ENCODE measurements at places on chromosomes 3 and 15.
A peak's percentile ranks its signal among the peaks of the same experiment; 100 is the strongest.

DNA sequence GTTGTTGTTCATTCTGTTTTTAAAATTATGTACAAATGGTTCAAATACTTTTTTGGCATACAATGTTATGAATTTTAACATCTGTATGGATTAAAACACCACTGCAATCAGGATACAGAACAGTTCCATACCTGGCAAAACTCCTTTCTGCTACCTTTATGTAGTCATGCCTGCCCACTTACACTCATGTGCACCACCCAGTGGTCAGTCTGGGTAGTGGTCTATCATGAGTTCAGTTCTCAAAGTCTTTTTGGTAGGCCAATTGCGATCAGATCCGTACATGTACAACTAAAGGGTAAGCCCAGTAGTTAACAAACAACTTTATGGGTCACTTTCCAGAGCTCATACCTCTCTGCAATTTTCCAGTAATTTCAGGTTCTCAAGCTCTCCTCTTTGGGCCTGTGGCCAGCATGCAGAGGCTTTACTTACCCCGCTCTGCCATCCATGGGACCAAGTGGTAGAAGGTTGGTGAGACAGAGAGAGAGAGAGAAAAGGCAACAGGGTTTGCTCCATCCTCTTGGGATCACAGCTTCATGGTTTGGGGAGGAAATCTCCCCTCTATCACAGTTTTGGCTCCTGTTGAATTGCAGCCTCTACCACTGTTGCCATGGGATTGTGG lies 63.9 kb upstream of the FAM98B start:
- peak; percentile 59 for DNase-seq

- DNase-seq = no peak
Observed at GRCh38 chr3:172096881-172097420, 57.6 kb downstream of the FNDC3B start.

DNA sequence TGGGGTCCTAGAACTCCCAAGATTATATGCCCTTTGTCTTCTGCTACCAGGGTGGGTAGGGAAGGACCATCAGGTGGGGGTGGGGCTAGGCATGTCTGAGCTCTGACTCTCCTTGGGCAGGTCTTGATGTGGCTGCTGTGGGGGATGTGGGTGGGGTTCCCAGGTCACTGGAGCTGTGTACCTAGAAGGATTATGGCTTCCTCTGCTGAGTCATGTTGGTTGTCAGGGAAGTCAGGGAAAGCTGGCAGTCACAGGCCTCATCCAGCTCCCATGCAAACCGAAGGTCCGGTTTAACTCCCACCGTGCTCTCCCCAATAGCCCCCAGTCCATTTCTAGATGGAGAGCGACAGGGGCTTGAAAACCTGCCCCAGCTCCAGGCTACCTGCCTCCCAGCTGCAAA lies 35.2 kb downstream of the EID1 start:
- no peak for DNase-seq

DNA sequence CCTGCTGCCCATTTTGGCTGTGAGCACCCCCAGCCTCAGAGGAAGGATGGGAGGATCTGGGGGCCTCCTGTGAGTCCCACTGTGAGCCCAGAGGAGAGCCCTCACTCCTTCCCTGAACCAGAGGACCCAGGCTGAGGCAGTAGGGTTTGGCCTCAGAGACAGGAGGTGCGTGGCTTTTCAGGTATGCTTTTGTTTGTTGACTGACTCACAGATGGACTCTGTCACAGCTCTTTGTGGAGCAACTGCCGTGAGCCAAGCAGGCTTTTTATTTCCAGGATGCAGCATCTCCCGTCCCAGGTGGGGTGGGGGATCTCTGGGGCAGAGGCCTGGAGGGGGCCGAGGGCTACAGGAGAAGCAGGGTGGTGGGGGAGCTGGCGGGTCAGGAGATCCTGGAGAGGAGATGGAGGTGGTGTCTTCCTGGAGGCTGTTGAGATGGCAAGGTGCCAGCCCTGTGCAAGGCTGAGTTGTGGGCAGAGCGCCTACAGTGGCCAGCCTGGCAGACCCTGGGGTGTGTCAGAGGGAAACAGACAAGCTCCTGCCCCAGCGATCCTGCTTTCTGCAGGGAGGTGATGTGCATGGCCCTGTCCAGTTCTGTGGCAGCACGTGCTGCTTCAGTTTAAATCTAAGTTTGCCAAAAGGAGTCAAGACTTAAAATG lies 24.0 kb downstream of the PLXNA1 start:
- DNase-seq = no peak

DNA sequence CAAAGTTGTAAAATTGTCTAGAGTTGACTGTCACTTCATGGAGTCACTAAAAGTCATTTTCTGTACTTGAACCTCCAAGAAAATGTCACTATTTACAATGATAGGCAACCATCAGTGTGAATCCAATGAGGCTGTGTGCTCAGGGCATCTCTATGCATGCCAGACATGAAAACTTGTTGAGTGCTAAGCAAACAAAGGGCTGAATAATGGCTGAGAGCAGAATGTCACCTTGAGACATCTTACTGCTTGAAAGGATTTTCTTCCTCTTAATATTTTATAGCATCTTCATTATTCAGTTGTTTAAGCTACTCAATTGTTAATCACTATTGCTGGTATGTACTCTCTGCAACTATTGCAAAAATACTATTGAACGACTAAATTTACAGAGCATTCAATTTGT lies 184.7 kb downstream of the PLCH1 start:
- no peak for DNase-seq

- no peak for DNase-seq
Observed at GRCh38 chr3:149977386-149977785, 6.7 kb upstream of the PFN2 start.

- DNase-seq = no peak
Observed at GRCh38 chr3:160061525-160061924, 72.9 kb downstream of the IL12A start.

- no peak for DNase-seq
Observed at GRCh38 chr3:31573036-31573779, 40.5 kb downstream of the STT3B start.

GRCh38 chr3:193452338-193452737 lies 73.8 kb upstream of the ATP13A5 start:
- DNase-seq = no peak

DNA sequence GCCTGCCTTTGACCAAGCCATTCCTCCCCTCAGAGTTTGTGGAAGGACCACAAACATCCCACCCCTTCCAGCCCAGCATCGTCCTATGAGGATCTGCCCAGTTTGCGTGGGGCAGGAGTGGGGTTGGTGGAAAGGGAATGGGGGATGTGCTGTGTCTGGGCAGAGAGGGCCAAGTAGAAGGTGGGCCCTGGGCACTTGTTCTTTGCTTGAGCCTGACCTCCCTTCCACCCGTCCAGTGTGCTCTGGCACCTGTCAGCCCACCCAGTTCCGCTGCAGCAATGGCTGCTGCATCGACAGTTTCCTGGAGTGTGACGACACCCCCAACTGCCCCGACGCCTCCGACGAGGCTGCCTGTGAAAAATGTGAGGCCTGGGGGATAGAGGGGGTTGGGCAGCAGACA lies 10.3 kb downstream of the SPINT1 start:
- DNase-seq = no peak

GRCh38 chr3:50381383-50381782 lies 22.1 kb upstream of the TMEM115 start:
- DNase-seq = no peak

GRCh38 chr15:42154212-42154941 lies 2.1 kb downstream of the PLA2G4F start:
- DNase-seq = no peak

- no peak for DNase-seq
Observed at GRCh38 chr3:172209333-172210321, 170.2 kb downstream of the FNDC3B start.

- no peak for DNase-seq
Observed at GRCh38 chr15:60009124-60009960, 5.2 kb downstream of the FOXB1 start.

GRCh38 chr3:23455775-23456174 lies 252.6 kb downstream of the UBE2E2 start:
- DNase-seq = no peak

- DNase-seq = no peak
Observed at GRCh38 chr15:79743032-79743431, 153.8 kb downstream of the MTHFS start.

- no peak for DNase-seq
Observed at GRCh38 chr3:1082108-1082507, 10.7 kb upstream of the CNTN6 start.

DNA sequence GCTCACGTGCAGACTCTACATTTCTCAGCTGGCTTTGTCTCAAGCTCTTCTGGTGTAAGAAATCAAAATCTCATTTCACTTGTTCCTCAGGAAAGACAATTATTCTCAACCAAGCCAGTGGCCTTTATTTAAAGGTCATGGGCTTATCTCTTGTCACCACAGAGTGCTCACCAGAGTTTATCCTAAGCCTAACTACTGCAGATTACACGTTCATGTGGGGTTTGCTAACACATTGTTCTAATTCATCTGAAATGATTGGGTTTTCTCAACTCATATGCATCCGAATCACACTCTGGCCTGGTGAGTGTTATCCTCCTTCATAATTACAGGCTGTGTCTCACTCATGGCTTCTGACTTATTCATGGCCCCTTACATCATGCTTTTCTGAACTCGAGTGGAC lies 83.3 kb upstream of the TSC22D2 start:
- no peak for DNase-seq

DNA sequence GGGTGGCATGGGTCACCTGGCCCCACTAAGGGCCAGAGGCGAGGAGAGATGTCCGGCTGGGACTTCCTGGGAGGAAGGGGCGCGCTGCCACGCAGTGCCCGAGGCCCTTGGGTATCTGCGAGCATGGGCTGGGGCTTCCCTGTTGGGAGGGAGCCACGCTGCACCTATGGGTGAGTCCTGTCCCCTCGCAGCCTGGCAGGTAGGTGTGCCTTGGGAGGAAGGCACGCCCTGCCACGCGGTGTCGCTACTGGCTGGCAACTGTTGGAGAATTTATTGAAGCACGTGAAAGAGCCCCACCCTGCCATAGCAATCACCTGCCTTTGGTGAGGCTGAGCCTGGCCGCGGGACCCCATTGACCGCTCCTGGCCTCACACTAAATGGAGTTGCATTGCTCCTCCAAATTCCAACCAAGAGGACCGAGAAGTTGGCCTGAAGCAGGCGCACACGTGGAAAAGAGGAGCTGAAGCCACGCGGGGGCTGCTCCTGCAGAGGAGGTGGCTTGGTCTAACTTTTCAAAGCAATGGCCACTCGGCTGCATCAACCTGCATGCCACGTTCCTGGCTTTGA lies 134.2 kb downstream of the TJP1 start:
- DNase-seq = no peak

- peak; percentile 74 for DNase-seq
Observed at GRCh38 chr15:55279746-55280351, 9.8 kb downstream of the RAB27A start.

DNA sequence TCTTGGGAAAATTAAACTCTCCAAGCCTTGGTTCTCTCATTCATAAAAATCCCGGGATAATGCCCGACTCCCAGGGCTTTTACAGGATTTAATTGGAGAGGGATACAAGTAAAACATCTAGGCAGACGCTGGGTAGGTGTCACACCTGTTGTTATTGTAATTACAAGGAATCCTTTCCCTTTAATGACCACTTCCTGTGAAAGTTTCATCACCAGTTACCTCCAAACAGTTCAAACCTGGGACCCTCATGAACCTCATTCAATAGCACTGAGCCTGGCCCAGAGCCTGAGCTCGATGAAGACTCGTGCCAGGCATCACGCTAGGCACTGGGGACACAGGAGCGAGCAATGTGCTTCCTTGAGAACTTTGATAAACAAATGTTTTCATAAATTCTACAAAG lies 2.1 kb upstream of the RYK start:
- no peak for DNase-seq

DNA sequence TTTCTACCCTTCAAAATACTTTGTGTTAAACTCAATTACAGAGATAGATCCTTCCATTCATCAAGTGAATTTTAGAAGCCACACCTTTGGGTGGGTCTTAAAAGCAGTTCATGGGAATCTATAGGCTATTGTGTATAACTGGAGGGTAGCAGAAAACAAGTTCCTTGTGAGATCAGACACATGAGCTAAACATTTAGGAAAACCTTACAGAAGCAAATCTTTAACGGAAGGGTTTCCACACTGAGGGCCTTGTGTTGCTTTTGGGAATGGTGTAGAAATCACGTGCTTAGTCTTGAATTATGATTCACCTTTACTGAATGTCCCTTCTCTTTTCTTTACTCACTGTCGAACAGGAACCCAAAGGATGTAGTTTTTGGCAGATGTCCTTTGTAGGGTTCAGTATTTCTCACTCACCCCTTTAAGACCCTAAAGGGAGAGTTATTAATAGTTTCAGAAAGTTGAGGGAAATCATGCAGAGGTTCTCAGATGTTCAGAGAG lies 257.3 kb upstream of the CTDSPL start:
- no peak for DNase-seq

- no peak for DNase-seq
Observed at GRCh38 chr15:37133602-37134001, 33.3 kb upstream of the MEIS2 start.

DNA sequence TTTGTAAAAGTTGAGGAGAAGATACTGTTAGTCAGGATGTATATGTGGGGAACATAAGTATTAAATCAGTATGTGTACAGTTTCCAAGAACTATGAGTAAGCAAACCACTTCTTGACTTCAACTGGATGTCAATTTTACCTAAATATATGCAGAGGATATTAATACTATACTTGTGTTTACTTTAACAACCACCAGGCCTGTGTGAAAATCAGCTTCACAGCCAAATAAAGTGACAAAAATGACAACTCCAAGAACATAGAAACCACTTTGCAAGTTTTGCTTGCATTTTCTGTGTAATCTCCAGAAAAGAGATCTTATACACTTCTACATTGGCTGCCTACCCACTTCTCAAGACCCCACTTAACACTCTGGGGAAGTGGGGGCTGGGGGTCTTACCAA lies 293.3 kb upstream of the RORA start:
- DNase-seq = no peak

DNA sequence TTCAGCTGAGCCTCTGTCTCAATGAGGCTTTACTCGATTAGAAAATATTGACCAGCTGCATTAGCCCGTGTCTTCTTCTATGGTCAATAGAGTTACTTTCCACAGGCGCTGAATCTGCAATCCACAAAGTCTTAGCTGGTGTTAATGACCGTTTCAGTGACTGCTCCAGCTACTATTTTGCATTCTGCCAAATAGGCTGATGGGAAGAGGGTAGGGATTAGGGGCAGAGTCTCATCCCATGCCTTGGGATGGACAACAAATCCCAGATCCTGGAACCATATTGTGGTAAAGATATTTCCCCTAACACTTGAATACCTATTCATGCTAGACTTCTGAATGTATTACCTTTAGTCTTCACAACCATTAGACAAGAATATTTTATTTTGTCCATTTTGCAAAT lies 29.5 kb upstream of the MAGI1 start:
- no peak for DNase-seq

DNA sequence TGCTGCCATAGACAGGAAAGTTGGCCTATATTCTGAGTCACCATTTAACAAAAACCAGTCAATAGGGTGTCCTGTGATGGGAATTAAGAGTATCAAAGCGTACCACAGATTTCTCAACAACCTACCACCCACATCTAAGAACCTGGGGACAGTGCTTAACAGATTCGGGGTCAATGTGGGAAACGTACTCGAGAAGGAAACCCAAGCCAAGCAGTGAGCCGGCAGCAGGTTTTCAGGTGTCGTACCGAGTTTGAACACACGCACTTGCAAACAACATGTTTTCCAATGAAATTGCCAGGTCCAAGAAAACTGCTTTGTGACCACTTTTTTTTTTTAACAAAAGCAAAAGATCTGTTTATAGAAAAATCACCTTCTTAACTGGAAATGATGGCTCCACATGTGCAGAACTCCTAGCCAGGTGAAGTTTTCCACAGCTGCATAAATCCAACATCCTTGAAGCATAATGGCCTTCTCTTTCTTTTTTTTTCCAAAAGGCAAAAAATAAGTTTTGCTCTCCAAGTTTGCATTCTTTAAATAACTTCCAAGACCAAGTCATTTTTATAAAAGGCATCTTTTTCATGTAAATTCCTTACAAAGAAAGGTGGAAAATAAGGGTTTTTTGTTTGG lies 45.7 kb downstream of the ADAMTS17 start:
- no peak for DNase-seq

All from CD4-positive, alpha-beta T cell treated with Interleukin-10 for 1 hour (primary cell).